ENCODE measurements at places on chromosomes 4 and X.
A peak's percentile ranks its signal among the peaks of the same experiment; 100 is the strongest.

DNA sequence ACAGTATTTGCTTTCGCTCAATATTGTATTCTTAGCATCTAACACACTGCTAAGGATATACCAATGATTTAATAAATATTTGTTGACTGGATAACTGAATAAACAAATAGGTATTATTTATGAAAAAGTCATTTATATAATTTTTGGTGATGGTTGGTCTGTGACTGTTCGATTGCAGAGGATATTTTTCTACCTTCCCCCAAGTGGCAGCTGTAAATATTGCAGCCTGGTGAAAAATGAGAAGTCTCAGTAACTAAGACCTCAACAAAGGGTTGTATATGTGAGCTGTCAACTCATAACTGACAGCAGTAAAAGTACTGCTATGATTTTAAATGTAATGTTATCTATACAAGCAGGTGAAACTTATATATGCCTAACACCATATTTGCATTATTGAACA lies 36.0 kb downstream of the HTR2C start:
- DNase-seq = no peak
- no peak overlapping the region for H3K27ac ChIP-seq
- H3K36me3 ChIP-seq = no peaks in the 10 kb centered on the region
- H3K27me3 ChIP-seq = no peaks in the 10 kb centered on the region
- H3K4me3 ChIP-seq = no peak overlapping the region

DNA sequence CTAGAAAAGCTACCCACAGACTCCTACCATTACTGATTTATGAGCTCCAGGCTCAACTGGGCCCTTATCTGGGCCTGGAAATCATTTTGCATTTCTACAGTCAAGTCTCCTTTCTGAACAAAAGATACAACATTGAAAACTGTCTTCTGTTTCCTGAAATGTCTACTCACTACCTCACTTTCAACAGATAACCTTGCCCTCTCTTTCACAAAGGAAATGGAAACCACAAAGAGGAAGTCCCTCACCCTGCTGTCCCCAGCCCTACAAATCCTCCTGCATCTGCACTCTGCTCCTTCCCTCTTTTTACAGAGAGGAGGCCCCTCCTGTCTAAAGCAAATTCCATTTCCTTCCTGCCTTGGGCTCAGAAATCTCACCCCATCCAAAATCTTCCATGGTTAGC lies 24.8 kb upstream of the CYBB start:
- H3K27ac ChIP-seq = peak overlapping the region; percentile 7
- H3K4me1 ChIP-seq = peaks cover 51% of the 10 kb centered on the region
- H3K36me3 ChIP-seq = no peaks in the 10 kb centered on the region
- peak; percentile 36 for DNase-seq
- H3K27me3 ChIP-seq = no peaks in the 10 kb centered on the region
- H3K4me3 ChIP-seq = no peak overlapping the region

- H3K27ac ChIP-seq = no peak overlapping the region
- no peaks in the 10 kb centered on the region for H3K27me3 ChIP-seq
- H3K4me1 ChIP-seq = no peaks in the 10 kb centered on the region
These were observed 169.1 kb upstream of the FTHL17 start for GRCh38 chrX:31240982-31241381.

DNA sequence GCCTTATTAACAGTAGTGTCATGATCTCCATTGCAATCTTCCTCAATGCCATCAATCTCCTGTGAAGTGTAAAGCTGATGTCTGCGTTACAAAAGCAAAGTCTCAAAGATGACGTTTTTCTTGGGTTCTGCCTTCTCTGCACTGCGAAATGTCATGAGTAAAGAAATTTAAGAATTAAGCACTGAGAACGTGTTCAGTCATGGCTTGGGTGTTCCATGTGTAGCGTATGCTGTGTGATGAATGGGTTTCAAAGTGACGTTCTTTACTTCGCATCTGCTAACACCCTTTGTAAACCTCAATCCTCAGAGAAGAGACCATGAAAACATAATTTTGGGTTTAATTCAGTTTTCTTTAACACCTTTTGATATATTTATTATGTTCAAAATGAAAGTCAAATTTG lies 999 bp downstream of the NAP1L5 start:
- H3K4me3 ChIP-seq = no peak overlapping the region
- peaks cover 4% of the 10 kb centered on the region for H3K36me3 ChIP-seq
- no peaks in the 10 kb centered on the region for H3K27me3 ChIP-seq
- no peak overlapping the region for H3K27ac ChIP-seq
- H3K4me1 ChIP-seq = peaks cover 11% of the 10 kb centered on the region

GRCh38 chr4:25489253-25489797 lies 112.3 kb downstream of the ANAPC4 start:
- H3K4me3 ChIP-seq = no peak overlapping the region
- no peaks in the 10 kb centered on the region for H3K36me3 ChIP-seq
- DNase-seq = no peak
- H3K27ac ChIP-seq = no peak overlapping the region
- no peaks in the 10 kb centered on the region for H3K27me3 ChIP-seq
